Activated CD8-positive, alpha-beta memory T cell treated with anti-CD3 and anti-CD28 coated beads for 1 hour (primary cell): ENCODE measurements at places on chromosomes 6 and 20.

- DNase-seq = no peak
Measured at GRCh38 chr6:135329851-135330803, 149.0 kb downstream of the MYB start.

DNA sequence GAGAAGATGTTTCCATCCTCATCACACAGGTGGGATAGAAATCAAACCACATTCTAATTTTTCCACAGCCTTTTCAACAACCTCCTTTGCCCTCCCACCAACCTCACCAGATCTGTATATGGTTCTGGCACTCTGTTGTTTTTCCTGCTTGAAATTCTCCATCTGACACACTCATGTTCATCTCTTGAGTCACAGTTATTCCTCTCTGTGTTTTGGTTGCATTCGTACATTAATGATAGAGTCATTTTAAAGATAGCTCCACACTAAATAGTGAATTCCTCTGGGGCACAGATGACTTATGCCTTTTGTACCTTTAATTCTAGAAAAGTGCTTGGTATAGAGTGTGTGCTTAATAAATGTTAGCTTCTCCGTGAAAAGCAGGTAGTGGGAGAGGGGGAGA, 1.4 kb upstream of the GCLC start:
- no peak for DNase-seq

- no peak for DNase-seq
Measured at GRCh38 chr20:13447385-13448180, 191.1 kb downstream of the TASP1 start.

DNA sequence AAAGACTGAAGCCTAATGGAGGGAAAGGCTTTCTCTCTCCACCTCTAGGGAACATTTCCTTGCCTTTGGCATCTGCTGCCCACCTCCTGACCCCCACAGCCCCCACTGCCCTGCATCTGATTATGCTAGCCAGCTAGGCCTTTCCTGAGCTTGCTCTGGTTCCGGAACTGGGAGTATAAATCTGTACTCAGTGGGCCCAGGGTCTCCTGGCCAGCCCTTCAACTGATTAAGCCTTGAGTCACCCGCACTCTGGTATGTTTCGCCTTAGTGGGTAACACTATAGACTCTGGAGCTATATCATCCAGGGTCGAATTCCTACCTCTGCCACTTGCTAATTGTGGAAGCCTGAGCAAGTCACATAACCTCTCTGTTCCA, 45.6 kb upstream of the RIPOR2 start:
- no peak for DNase-seq

GRCh38 chr6:15926256-15926655, 202.6 kb upstream of the MYLIP start:
- DNase-seq = no peak

DNA sequence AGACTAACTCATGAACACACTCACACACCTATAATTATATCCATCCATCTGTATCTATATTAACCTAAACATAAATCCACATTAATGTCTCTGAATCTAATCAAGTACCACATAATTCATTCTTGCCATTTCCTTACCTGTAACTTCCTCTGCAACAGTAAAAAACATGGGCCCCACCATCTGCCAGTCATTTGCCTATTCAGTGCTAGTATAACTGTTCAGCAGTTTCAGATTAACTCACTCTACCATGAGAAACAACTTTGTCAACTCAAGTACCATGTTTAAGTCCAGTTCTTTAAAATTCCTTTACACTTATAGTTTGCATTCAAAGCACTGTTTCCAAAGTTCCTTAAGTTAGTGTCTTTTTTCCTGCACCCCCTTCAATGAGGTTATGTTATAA, 68.8 kb downstream of the LAMP5 start:
- DNase-seq = no peak

DNA sequence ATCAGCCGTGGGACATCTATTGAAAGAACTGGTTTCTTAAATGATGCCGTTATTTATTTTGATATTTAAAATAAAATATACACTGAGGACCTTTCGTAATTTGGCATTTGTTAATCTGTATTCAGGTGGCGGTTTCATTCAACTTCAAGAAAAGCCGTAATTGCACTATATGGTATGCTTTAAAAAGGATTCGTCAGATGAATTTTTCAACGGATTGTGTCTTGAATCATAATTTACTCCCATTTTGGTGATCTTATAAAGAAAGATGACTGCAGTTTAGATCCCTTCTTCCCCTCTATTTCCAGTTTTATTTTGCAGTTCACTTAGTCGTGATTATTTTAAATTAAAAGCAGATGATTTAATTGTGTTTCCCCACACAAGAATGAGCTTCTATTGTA, 761 bp downstream of the KLHL32 start:
- no peak for DNase-seq

DNA sequence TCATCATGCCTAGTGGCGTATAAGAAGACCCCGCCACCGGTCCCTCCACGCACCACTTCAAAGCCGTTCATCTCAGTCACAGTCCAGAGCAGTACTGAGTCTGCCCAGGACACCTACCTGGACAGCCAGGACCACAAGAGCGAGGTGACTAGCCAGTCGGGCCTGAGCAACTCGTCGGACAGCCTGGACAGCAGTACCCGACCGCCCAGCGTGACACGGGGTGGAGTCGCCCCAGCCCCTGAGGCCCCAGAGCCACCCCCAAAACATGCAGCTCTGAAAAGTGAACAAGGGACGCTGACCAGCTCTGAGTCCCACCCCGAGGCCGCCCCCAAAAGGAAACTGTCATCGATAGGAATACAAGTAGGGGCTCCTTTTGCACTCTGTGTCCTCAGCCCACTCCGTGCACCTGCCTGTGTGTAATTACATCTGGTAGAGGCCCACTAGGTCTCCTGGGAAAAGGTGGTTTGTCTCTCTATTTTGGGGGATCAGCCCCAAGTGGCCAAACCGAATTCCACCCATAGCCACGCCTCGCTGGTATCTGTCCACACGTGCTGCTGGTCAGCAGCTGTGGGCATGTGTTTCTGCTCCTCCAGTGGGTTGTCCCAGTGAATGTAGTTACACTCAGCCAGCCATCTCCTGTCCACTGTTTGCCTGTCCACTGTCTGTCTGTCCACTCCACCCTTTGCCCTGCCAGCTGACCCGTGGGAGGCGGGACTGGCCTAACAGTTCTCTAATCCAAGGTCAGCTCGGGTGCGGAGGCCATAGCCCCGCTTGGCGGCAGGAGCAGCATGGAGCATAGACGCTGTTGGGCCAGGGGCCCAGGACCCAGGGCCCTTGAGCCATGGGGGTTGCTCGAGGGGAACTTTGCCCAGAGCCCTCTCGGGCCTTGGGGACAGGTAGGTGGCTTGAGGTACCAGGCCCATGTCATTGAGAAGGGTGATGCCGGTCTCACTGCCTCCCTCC, 44.3 kb upstream of the MYL9 start:
- DNase-seq = no peak

- no peak for DNase-seq
Measured at GRCh38 chr6:16576451-16577368, 184.6 kb downstream of the ATXN1 start.

DNA sequence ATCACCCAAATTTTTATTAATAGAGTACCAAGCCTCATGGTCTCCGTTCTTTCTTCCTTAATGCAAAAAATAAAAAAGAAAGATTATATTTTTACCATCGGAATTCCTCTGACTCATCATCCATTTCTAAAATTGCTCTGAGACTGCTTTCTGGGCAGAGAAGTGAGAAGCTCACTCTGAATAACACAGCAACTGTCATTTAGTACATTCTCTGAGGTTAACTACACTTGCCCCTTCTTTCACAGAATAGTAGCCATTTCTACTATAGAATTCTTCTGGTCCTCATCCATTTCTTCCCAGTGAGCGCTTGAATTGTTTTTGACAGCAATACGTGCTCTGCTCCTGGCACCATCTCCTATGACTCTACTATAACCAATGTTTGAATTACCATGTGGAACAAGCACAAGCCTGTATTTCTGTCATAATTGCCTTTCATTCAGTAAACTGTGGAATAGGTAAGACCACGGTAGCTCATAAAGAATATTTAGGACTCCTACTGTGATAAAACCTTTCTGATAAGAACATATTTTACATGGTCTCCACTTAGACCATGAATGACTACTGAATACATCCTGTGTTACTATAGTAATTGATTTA, 435.5 kb upstream of the NRSN1 start:
- DNase-seq = no peak

- no peak for DNase-seq
Measured at GRCh38 chr6:125013938-125014660, 51.9 kb downstream of the RNF217 start.

DNA sequence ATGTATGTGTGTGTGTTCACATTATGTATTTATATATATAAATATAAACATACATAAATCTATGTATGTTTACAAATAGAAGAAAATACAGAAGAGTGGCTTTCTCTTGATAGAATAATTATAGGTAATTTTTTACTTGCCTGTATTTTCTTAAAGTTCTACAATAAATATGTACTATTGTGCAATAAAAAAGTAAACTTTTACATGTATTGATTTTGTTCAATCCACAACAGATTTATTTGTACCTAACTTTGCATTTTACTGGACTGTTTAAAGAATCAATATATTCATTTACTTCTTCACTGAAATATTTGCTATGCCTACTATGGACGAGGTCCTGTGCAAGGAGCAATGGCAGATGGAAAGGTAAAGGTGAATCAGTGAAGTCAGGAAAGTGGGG, 14.0 kb upstream of the TAB2 start:
- DNase-seq = no peak

- no peak for DNase-seq
Measured at GRCh38 chr6:37982317-37982716, 162.8 kb downstream of the ZFAND3 start.

DNA sequence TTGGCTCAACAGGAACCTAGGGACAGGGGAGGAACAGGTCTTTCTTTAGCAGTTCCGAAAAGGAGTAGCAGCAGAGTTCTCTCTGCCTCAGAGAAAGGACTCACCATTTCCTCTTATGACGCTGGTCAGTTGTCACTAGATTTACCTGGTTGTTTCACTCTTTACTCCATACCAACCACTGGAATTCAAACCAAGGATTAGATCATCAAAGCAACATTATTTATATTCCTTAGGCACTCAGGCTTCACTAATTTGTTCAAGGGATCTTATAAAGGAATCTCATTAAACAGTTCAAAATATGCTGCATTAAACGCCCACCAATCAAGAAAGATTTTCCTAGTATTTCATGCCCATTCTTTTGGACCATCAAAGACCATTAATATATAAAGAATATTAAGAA, 1129.5 kb upstream of the MAP3K7 start:
- no peak for DNase-seq
